ENCODE measurements at places on chromosomes 16 and 17. TPM values are rescaled to one million over a fixed set of nuclear protein-coding genes. Genes with fewer than 3 reads are reported as not detected.
A peak's percentile ranks its signal among the peaks of the same experiment; 100 is the strongest.

- peak overlapping the region; percentile 58 for H3K27ac ChIP-seq
- H3K4me3 ChIP-seq: peak overlapping the region; percentile 97
- H3K36me3 ChIP-seq: no peaks in the 10 kb centered on the region
These were observed 1.0 kb downstream of the RNF166 start for GRCh38 chr16:88705076-88705684.

DNA sequence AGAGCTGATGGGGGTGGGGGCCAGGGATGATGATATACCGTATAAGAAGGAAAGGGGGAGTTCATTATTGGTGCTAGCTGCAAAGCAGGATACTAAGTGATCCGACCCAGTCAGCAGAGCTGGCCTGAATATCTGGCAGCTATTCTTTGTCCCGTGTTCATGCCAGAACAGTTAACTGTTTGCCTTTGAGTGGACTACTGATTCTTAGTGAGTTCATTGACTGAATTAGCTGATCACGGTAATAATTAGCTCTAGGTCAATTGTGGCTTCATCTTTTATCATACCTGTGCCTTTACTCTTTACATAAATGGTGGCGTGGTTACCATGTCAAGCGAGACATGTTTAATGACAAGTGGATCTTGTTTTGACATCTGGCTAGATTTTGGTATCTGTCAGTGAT is 5.3 kb downstream of the KPNB1 start:
- peaks cover 21% of the 10 kb centered on the region for H3K4me1 ChIP-seq
- H3K27ac ChIP-seq: no peak overlapping the region

DNA sequence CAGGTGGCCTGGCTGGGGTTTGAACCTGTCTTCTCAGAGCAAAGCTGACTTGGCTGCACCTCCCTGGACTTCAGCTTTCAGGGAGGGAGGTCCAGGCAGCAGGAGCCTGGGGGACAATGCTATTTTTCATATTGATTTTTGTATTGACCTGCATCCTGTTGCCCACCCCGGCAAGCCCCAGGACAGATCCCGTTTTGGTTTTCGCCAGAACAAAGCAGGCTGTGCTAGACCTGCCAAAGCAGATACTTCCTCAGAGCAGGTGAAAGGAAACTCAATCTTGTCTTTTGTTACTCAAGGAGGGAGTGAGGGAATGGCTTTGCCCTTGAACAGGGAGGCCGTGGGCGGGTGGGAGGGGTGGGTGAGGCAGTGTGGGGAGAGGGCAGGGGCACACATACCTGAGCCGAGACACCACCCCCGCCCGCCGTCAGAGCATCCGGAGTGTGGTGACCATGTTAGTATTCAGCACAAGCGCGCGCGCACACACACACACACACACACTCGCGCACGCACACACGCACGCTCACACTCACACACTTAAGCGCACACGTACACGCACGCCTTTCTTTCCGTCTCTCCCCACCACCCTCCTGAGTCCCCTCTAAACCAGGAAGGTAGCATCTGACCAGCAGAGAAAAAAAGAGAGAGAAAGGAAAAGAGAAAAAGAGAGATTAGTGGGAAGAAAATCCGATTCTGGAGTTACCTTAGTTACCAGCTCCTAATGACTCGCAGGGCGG is 59.5 kb downstream of the RAI1 start:
- no peak overlapping the region for H3K4me3 ChIP-seq
- peaks cover 48% of the 10 kb centered on the region for H3K4me1 ChIP-seq
- no peaks in the 10 kb centered on the region for H3K27me3 ChIP-seq
- no peaks in the 10 kb centered on the region for H3K36me3 ChIP-seq

DNA sequence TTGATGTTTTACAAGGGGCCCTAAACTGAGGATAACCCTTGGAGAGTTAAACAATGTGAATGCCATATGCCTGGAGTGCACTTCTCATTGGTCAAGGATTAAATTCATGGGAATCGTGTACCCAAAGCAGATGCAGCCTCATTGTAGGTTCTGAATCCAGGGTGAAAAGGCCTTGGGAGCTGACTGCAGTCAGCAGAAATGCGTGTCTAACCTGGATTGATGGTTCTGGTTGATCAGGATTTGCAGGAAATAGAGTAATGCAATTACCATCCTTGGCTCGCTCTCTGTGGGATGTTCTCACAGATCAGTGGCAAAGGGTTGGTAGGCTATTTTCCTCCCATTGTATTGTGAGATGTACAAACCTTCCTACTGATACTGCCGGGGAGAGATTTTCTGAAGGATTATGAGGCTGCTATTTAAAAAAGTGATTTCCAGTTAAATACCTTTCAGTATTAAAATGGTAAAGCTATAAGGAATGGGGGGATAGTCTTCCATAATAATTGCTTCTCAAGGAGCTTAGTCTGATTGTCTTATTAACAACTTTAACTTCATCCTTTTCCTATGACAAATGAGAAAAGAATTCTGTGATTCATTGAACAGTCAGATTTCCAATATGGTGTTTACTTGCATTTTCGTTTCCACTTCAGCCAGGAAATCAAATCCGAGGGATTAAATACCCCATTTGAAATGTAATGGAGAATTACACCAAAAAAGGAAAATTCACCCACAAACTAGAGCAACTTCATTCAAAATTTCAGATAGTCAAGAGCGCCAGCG is 1028.1 kb upstream of the EEF2KMT start:
- H3K4me3 ChIP-seq: no peak overlapping the region
- no peak overlapping the region for H3K27ac ChIP-seq
- DNase-seq: no peak
- no peaks in the 10 kb centered on the region for H3K36me3 ChIP-seq

- H3K4me3 ChIP-seq: no peak overlapping the region
- H3K27me3 ChIP-seq: no peaks in the 10 kb centered on the region
- H3K36me3 ChIP-seq: no peaks in the 10 kb centered on the region
- no peak overlapping the region for H3K27ac ChIP-seq
These were observed 2.4 kb upstream of the PERCC1 start for GRCh38 chr16:1428511-1428910.

DNA sequence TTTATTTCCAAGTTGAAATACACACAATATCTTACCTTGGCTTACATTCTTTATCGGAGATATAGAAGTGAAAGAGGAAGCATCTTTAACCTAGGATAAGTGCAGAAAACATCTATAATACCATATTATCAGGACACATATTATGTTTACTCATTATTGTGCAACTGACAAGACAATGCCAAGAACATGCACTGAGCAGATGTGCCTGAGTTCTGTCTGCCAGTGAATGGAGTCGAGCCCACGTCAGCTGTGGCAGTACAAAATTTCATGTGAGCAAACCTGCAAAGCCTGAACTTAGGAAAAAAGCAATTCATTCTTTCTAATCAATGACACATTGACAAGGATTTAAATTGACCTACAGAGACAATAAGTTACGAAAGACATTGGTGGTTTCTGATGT is 154.4 kb downstream of the AXIN2 start:
- no peak overlapping the region for H3K27ac ChIP-seq
- H3K27me3 ChIP-seq: peaks cover 5% of the 10 kb centered on the region
- H3K4me1 ChIP-seq: no peaks in the 10 kb centered on the region

DNA sequence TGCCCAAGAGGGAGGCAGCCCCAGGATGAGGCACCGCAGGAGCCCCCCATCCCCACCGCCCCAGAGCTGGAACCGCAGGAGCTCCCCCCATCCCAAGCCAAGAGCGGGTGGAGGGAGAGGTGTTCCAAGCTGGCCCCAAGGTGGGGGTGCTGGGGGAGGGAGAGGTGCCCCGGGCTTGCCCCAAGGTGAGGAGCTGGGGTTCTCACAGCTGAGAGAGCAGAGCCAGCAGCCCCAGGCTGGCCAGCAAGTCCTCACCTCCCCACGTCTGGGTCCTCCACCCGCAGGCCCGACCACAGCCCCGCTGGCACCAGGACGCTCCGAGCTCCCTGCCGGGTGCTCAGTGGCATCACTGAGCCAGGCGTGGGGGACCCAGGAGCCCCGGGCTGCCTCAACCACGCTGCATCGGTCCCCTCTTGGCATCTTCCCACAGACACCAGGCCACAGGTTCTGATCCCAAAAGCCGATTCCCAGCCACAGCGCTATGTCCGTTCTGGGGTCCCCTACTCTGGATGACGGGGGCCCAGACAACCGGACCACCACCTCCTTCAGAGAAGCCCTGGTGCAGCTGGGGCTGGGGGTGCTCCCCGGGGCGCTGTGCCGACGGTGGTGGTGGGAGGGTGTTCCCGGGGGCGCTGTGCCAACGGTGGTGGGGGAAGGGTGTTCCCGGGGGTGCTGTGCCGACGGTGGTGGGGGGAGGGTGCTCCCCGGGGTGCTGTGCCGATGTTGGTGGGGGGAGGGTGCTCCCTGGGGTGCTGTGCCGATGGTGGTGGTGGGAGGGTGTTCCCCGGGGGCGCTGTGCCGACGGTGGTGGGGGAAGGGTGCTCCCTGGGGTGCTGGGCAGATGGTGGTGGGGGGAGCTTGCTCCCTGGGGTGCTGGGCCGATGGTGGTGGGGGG is 15.4 kb upstream of the WDR45B start:
- no peaks in the 10 kb centered on the region for H3K36me3 ChIP-seq
- no peak overlapping the region for H3K4me3 ChIP-seq
- H3K27ac ChIP-seq: no peak overlapping the region

DNA sequence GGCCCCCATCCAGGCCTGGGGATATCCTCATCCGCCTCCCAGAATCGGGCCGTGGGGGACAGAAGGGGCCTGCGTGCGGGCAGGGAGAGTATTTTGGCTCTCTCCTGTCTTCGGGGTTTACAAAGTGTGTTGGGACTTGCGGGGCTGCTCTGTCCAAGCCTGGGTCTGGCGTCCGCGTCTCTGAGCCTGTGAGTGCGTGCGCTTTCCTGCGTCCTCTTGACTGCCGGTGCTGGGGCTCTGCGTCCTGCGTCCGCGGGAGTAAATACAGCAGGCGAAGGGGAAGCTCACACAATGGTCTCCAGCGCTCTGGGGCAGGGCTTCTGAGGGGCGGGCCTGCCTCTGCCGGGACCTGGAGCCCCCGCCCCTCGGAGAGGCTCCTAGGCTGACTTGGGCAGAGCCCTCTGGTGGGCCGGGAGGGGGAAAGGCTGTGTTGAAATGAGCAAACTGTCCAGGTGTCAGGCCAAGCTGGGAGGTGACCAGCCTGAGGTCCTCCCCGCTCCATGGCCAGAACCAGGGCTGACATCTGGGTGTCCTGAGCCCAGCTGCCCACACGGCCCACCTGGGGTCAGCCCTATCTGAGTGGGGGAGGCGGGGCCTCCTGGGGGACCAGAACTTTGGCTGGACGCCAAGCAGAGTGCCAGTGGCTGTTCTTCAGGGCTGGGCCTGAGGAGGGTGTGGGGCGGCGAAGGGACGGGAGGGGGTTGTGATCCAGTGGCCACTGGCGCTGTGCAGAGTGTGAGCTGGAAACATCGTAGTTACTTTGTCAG is 233.6 kb downstream of the SEC14L1 start:
- H3K27me3 ChIP-seq: no peaks in the 10 kb centered on the region
- peak; percentile 99 for DNase-seq
- H3K4me1 ChIP-seq: peaks cover 66% of the 10 kb centered on the region
- peak overlapping the region; percentile 85 for H3K4me3 ChIP-seq
- no peaks in the 10 kb centered on the region for H3K36me3 ChIP-seq
- peak overlapping the region; percentile 92 for H3K27ac ChIP-seq

DNA sequence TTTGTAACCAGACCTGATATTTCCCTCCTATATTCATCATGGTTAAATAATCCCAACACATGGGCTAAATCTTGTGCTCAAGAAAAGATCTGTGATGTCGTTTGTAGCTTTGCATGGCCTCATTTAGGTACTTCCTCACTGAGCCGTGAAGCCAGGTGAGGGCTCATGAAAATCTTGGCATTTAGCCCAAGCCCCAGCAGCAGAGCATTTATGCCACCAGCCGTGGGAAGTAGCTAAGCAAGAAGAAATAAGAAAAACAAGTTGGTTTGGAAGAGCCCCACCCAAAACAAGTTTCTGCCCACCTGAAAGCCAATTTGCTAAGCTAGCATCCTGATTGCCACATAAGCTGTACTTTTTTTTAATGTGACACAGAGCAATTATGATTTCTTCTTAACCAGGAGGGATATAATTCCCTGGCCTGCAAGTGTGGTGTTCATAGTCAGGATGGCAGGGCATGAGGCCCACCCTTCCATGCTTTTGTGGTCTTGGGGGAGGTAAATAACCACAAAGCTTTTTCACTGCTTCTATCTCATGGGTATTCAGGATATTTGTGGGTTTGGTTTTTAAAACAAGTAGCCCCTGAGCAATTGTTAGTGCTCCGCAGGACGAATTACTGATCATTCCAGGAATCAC is 10.5 kb downstream of the TMIGD1 start:
- no peak for DNase-seq
- no peak overlapping the region for H3K27ac ChIP-seq
- no peaks in the 10 kb centered on the region for H3K36me3 ChIP-seq
- peaks cover 29% of the 10 kb centered on the region for H3K27me3 ChIP-seq
- no peak overlapping the region for H3K4me3 ChIP-seq
- H3K4me1 ChIP-seq: no peaks in the 10 kb centered on the region

GRCh38 chr17:62999736-63000135 is 33.7 kb downstream of the TANC2 start:
- peaks cover 23% of the 10 kb centered on the region for H3K4me1 ChIP-seq
- H3K4me3 ChIP-seq: no peak overlapping the region
- no peaks in the 10 kb centered on the region for H3K36me3 ChIP-seq
- H3K27ac ChIP-seq: no peak overlapping the region
- no peaks in the 10 kb centered on the region for H3K27me3 ChIP-seq
- no peak for DNase-seq

- H3K4me1 ChIP-seq: peaks cover 7% of the 10 kb centered on the region
- H3K4me3 ChIP-seq: no peak overlapping the region
- no peaks in the 10 kb centered on the region for H3K36me3 ChIP-seq
- H3K27me3 ChIP-seq: no peaks in the 10 kb centered on the region
These were observed 6.6 kb upstream of the DPEP2 start for GRCh38 chr16:68005786-68006286.

GRCh38 chr16:35639233-35640205 is 2180.1 kb downstream of the TP53TG3F start:
- no peak for DNase-seq
- H3K36me3 ChIP-seq: no peaks in the 10 kb centered on the region
- no peaks in the 10 kb centered on the region for H3K4me1 ChIP-seq
- no peak overlapping the region for H3K4me3 ChIP-seq
- no peaks in the 10 kb centered on the region for H3K27me3 ChIP-seq

GRCh38 chr16:20610892-20611349 is 34.8 kb upstream of the ACSM2B start:
- H3K27ac ChIP-seq: no peak overlapping the region
- no peak for DNase-seq
- no peaks in the 10 kb centered on the region for H3K4me1 ChIP-seq
- H3K27me3 ChIP-seq: no peaks in the 10 kb centered on the region
- no peaks in the 10 kb centered on the region for H3K36me3 ChIP-seq
- H3K4me3 ChIP-seq: no peak overlapping the region

The KRT34 gene
- total RNA-seq: 11.2 TPM

The SUPT6H gene
- total RNA-seq: 54.2 TPM

The PYDC1 gene
- not detected for total RNA-seq

The NPIPA2 gene
- 0.72 TPM for total RNA-seq

The CD19 gene
- total RNA-seq: not detected

The ZNF624 gene
- 7.1 TPM for total RNA-seq
